ENCODE measurements at places on chromosomes 13 and 19. TPM values are rescaled to one million over a fixed set of nuclear protein-coding genes. Genes with fewer than 3 reads are reported as not detected.

Gene ZNF829
- 2.1 TPM for total RNA-seq

Gene FAM83E
- 0.34 TPM for total RNA-seq

Gene IL12RB1
- total RNA-seq: 0.32 TPM

Gene SMIM44
- not detected for total RNA-seq

Gene SCEL
- total RNA-seq: 0.09 TPM

Gene PRRG2
- 0.32 TPM for total RNA-seq

Gene MATK
- total RNA-seq: not detected

Gene AP3D1
- total RNA-seq: 69.8 TPM

Gene IGFL2
- not detected for total RNA-seq

Gene UQCRFS1
- 26.0 TPM for total RNA-seq

Gene SLC5A5
- total RNA-seq: not detected

Gene ACTL9
- not detected for total RNA-seq

Gene ZNF726
- 0.16 TPM for total RNA-seq

Gene CDC34
- total RNA-seq: 76.7 TPM

Gene MISP3
- total RNA-seq: 0.34 TPM

Gene HNRNPA1L2
- 3.3 TPM for total RNA-seq

Gene DCUN1D2
- total RNA-seq: 9.3 TPM

Gene TLE2
- 4.3 TPM for total RNA-seq

Gene SIGLEC12
- not detected for total RNA-seq

Gene AMER2
- under 0.01 TPM for total RNA-seq

Gene PROSER3
- 3.2 TPM for total RNA-seq

Gene TRIM13
- 17.0 TPM for total RNA-seq

Data from bronchial smooth muscle cell (primary cell).